ENCODE measurements at places on chromosomes 13 and 19.

DNA sequence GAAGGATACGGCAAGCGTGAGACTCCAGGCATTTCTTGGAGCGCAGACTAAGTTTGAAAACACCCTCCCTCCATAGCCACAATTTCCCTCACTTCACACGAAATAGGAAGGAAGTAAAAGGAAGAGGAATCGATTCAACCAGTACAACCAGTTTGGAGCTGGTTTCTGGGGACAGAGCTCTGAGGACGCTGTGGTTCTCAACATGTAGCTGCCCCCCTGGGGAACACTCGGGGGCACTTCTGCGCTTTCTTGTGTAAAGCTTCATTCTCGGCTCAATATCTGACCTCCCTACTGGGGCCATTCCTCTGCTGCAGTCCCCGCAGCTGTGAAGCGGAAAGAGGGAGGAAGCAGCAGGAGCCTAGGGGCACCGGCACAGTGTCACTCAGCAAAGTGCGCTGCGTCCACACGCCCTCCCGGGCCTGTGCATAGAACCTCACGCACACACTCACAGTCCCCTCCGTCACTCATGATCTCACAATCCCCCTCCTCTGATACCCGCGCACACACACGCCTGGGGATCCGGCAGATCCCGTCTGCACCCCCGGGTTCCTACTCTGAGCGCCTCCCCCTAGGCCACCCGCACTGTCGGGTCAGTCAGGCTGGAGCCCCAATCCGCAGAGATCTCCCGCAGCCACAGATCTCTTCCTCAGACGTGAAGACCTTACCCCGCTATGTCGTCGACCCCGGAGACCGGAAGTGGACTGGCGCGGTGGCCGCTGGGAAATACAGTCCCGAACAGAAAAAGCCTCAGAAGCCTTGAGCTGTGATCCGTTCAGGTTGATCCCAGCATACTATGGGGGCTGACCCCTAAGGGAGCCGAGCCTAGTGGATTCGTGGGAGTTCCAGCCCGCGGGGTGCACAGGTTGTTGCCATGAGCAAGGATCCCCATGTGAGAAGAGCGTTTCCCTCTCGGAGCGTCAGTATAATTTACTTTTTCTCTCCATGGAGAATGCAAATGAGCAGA lies at the start of gene ZNF780A:
Gene ZNF780A (minus strand): TSS at position 703 of the 964 bp plus-strand sequence. CDS start 6,190 bp downstream, outside the sequence.
- peak; percentile 55 for DNase-seq

- DNase-seq: no peak
These were observed 203.0 kb downstream of the KLF5 start for GRCh38 chr13:73261739-73262216.

DNA sequence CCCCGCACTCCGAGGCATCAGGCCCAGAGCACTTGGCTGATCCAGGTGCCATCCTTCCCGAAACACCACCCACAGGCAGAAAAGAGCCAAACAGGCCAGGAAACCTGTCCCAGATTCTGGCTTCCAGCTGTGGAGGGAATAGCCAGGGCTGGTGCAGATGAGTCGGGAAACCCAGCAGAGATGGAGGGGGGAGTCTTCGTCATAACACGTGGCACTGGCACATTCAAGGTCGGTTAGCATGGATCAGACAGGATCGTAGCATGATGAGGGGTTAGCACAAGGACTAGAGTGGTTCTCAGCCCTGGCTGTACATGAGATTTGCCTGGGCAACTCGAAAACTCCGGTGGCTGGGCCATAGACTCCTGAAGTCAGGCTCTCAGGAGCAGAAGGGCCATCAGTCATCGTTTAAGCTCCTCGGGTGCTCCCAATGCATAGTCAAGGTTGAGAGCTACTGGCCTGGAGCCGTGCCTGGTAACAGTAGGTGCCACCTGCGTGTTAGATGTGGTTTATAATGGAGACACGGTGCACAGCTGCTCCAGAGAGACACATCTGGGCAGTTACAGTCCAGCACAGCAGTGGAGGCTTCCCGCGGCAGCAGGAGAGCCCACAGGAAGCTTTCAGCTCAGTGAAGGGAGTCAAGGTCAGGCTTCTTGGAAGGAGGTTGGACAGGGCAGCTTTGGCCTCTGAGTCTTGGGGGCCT lies 6.3 kb downstream of the CYTH2 start:
- no peak for DNase-seq

- DNase-seq: no peak
These were observed 497 bp upstream of the MLNR start for GRCh38 chr13:49219647-49220035.

GRCh38 chr19:20661150-20661819 lies at the start of gene ZNF626:
TSS of gene ZNF626 (minus strand) at chr19:20661571. CDS start at chr19:20661446, 125 bp downstream.
- peak; percentile 4 for DNase-seq

DNA sequence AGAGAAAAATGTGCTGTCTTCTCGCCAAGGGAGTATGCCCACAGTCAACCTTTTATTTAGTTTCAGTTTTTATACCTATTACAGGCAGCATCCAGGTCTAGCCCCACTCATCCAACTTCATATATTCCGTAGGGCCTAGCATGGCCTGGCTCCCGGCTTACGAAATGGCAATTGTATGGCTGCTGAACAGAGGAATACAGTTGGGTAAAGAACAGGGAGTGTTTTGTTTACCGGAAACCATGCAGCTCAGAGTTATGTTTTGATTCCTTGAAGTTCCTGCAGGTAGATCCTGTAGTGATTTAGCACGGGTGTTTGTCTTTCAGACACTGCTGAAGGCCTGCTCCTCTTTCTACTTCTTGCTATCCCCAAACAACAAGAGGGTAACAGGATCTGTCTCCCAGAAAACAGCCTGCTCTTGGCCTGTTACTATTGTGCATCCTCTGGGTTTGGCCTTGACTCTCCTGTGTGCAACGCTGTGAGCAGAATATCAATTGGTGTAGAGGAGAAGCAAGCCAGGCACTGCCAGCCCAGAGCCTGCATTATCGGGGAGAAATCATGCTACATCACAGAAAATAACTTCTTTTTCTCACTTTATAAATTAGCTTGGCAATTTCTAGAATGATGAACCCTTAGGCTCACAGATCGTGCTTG lies 32.4 kb downstream of the OLFM4 start:
- DNase-seq: no peak

- no peak for DNase-seq
These were observed 12.6 kb downstream of the ZSCAN18 start for GRCh38 chr19:58085348-58085875.

GRCh38 chr19:16309643-16310042 lies 15.0 kb upstream of the KLF2 start:
- DNase-seq: no peak

DNA sequence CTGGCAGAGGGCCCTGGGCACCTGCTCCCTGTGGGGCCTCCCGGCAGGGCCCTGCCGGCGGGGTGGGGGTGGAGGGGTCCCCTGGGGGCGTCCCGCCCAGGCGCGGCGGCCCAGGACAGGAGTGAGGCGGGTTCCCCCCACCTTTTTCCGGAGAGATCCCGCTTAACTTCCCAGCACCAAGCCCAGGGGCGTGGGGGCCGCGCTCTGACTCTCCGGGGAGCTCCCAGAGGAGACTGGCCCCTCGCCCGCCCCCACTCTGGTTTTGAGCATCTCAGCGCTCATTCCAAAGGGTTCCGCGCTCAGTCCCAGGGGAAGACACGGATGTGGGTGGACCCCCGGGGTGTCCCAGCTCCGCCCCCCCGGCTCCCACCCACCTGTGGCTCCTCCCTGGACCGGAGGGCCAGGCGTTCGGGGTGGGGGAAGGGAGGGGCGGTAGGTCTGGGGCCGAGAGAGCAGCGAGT lies 476 bp downstream of the C2CD4C start:
- no peak for DNase-seq

DNA sequence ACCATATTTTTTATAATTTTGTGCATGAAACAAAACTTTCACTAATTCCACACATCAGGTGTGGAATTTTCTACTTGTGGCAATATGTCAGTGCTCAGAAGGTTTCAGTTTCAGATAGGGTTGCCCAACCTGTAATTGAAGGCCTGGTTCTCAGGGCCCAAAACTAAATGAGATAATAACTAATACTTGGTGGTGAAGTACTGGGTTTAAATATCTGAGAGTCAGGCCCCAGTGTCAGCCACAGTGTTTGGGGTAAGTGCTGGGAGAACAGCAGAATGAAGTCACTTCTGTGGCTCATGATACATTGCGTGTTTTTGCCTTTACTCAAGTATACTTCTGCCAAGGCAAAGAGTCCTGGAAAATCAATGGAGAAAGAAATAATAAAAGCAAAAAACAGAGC lies 5.6 kb downstream of the SAFB start:
- no peak for DNase-seq

- no peak for DNase-seq
These were observed 43.8 kb downstream of the DCT start for GRCh38 chr13:94435604-94436226.

DNA sequence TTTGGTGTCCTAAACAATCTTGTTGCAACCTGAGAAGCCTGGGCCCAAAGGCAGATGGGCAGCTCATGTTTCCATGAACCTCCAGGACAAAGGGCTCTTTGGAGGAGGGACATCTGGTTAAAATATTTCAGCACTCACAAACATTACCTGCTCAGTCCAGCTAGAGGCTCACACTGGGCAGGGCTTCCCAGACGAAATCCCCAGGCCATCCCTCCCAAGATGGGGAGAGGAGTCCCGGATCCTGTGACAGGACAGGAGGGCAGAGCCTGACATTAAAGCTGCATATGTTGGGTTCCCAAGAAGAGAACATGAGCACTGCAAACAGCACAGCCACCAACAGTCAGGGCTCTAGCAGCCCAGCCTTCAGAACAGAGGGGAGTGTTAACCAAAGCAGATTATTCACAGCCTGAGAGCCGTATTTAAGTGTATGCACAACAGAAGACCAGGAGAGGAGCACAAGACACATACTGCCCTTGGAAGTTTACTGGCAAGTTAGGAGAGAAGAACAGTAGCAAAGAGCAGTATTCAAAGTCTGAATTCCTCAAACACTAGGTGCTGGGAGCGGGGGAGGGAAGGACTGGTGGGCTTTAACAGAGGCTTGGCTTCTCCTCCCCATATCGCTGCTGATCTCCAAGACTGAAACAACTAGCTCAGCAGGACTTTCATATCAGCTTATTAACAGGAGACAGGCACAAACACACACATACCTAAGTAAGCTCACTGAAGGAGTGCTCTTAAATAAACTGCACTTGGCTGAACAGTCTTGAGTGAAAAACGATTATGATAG lies 12.3 kb downstream of the ATP7B start:
- no peak for DNase-seq

- DNase-seq: no peak
These were observed 434.6 kb downstream of the FGF14 start for GRCh38 chr13:101967216-101967615.

DNA sequence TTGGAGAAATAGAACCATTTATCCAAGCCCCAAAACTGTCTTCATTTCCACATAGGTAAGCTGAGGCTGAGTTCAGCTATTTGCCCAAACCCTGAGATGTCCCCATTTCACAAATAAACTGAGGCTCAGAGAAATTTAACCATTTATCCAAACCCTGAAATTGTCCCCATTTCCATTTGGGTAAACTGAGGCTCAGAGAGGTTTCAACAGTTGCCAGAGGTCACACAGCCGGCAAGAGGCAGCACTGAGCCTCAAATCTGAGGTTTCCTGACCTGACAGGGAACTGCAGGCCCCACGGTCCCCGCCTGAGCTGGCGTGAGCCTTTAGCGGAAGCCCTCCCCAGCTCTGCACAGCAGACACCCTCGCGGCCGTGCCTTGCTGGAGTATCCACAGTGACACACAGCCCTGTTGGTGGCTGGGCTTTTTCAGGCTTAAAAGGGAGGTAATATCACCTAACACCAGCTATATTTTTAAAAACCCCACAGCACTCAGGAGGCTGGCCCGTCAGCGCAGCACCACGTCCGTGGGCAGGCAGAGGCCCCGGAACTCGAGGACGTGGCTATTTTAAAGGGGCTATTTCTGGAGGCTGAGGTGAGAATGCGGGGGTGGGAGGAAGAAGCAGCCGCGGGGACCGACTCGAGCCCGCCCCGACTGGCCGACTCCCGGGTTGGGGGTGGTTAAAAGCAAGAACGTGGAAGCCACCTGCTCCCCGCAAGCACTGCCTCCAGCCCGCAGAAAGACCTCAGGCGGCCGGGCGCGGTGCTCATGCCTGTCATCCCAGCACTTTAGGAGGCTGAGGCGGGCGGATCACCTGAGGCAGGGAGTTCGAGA lies 18.5 kb downstream of the PTPRS start:
- DNase-seq: peak; percentile 71

DNA sequence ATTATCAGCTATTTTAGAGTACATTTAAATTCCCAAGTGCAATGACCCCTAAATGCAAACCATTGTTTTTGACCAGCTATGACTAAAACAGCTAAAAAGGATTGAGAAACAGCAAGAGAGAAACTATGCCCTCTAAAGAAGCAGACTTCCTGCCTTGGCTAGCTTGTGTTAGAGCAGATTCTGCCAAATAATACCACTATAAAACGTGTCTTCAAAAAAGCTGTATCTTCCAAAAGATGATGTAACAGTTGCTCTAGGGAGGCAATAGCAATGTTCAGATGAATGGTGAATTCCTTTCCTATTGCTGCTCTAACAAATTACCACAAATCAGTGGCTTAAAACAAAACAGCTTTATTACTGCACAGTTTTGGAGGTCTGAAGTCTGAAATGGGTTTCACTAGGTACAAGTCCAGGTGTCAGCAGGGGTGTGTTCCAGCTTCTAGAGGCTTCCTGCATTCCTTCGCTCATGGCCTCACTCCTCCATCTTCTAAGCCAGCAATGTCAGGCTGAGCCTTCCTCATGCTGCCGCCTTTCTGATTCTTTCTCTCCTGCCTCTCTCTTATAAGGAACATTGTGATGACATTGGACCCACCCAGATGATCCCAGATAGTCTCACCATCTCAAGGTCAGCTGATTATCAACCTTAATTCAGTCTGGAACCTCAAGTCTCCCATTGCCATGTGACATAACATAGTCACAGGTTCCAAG lies 84.5 kb downstream of the LRRC63 start:
- no peak for DNase-seq

GRCh38 chr19:18340990-18341868 lies 831 bp downstream of the PGPEP1 start:
- DNase-seq: peak; percentile 73

DNA sequence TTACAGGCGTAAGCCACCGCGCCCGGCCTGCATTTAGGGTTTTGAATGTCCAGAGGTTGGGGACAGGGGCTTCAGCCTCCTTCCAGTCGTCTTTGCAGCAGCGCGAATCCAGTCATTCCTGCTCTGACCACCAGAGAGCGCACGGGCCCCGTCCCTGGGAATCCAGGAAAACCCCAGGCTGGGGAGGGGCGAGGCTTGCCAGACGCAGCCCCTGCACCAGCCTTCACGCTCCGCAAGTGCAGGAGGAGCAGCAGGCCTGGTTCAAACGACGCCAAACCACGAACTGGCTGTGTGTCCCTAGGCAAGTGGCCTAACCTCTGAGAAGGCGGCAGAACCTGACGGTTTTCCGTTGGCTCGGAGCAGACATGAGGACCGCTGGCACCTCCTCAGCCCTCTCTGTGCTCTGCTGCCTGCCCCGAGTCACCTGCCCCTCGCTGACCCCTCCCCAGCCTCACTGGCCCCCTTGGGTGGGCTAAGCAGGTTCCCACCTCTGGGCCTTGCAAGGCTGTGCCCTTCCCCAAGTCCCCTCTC lies 2.0 kb upstream of the RNF126 start:
- peak; percentile 72 for DNase-seq
